ENCODE measurements at places on chromosomes 3 and 15.

GRCh38 chr3:117217355-117217754 is 507.8 kb downstream of the TUSC7 start:
- no peak for DNase-seq
- no peak overlapping the region for H3K27ac ChIP-seq

DNA sequence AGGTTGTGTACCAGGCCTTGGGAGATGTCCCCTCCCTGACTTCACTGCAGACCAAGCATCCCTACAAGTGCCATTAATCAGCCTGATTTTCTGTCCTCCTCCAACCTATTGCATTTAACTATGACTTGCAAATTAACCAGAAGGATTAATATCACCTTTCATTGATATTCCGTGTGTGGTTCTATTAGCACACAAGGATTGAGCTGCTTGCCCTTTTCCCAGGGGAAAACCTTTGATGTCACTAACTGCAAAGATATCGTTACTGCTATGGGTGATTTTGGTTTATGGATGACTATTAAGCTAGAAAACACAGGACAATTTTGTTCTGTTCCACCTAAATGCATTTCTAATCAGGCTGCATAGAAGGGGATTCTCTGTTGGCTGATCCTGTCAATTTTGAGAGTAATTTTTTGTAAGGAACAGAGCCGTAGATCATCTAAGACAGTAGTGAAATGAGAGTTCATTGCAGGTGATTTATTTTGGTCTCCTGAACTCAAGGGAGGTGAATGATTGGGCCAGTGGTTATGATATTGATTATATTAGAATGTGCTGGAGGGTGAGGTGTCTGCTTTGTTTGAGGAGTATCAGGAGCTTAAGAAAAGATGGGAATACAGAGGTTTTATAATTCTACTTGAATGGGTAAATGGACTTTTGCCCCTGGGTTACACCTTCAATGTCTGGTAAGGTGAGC is 177.5 kb upstream of the SNTN start:
- H3K27me3 ChIP-seq: no peaks in the 10 kb centered on the region
- no peak for DNase-seq
- no peaks in the 10 kb centered on the region for H3K36me3 ChIP-seq
- H3K4me3 ChIP-seq: no peak overlapping the region

DNA sequence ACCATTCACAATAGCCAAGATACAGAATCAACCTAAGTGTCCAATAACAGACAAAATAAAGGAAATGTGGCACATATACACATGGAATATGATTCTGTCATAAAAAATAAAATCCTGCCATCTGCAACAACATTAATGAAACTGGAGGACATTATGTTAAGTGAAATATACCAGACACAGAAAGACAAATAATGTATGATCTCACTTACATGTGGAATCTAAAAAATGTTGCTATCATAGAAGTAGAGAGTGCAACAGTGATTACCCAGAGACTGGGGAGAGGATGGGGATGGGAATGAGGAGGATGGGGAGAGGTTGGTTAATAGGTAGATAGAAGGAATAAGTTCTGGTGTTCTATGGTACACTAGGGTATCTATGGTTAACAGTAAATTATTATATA is 28.7 kb downstream of the MRPL3 start:
- H3K27me3 ChIP-seq: no peaks in the 10 kb centered on the region
- no peaks in the 10 kb centered on the region for H3K4me1 ChIP-seq
- no peak overlapping the region for H3K4me3 ChIP-seq

DNA sequence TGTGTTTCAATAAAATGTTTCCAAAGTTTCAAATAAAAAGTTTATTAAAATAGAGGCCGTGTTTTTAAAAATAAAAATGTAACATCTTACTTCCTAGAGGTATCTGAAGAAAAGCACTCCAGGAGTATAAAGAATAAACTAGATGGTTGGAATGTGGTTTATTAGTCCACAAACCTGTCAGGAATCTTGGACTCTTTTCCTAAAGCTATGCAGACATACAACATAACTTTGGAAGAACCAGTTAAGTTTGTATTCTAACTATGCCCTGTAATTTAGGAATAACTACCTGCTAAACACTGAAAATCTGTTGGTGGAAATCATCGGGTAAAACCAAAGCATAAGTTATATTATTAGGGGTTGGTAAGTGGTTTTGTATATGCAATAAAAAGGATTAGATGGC is 51.6 kb downstream of the PPARG start:
- no peaks in the 10 kb centered on the region for H3K36me3 ChIP-seq
- H3K4me3 ChIP-seq: no peak overlapping the region
- no peaks in the 10 kb centered on the region for H3K27me3 ChIP-seq
- H3K4me1 ChIP-seq: no peaks in the 10 kb centered on the region

- no peak overlapping the region for H3K4me3 ChIP-seq
- DNase-seq: peak; percentile 24
- H3K36me3 ChIP-seq: no peaks in the 10 kb centered on the region
- no peaks in the 10 kb centered on the region for H3K27me3 ChIP-seq
Measured at GRCh38 chr15:88388686-88389085, 78.5 kb downstream of the MRPL46 start.

DNA sequence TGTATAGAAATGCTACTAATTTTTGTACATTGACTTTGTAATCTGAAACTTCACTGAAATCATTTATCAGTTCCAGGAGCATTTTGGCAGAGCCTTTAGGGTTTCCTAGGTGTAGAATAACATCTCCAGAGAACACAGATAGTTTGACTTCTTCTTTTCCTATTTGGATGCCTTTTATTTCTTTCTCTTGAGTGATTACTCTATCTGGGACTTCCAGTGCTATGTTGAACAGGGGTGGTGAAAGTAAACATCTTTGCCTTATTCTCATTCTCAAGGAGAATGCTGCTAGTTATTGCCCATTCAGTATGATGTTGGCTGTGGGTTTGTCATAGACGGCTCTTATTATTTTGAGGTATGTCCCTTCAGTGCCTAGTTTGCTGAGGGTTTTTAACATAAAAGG is 697.9 kb upstream of the ROBO1 start:
- H3K36me3 ChIP-seq: no peaks in the 10 kb centered on the region
- H3K4me1 ChIP-seq: no peaks in the 10 kb centered on the region
- no peaks in the 10 kb centered on the region for H3K27me3 ChIP-seq
- no peak overlapping the region for H3K27ac ChIP-seq

DNA sequence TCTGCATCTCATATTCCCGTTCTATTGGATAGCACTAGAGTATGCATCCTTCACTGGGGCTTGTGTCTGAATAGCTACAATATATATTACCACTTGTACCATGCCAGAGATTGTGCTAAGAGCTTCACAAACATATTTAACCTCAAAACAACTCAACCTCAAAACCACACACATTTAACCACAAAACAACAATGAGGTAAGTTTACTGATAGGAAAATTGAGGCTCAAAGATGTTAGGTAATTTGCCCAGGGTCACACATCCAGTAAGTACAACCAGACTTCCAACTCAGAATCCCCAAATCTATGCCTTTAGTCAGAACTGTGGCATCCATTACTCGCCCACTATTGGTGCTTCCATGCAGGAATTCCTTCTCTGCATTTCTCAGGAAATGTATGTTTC is 220.0 kb downstream of the FAM43A start:
- no peak for DNase-seq
- H3K4me3 ChIP-seq: no peak overlapping the region
- H3K27ac ChIP-seq: no peak overlapping the region
- H3K27me3 ChIP-seq: no peaks in the 10 kb centered on the region

DNA sequence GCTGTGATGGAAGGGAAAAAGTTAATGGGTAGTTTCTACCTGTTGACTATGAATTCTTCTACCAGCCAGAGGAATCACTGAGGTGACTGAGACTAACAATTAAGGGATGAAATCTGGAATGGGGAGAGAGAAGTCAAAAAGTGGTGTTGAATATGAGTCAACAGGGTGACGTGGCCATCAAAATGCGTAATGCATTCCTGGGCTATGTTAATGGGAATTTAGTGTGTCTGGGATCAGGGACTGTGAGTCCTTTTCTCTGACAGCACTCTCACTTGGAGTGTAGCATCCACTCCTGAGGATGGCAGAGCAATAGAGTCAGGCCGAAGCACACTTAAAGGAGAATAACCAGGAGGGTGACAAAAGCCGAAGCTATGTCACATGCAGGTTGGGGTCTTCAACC is 60.4 kb downstream of the MESD start:
- H3K4me3 ChIP-seq: no peak overlapping the region
- DNase-seq: no peak
- H3K4me1 ChIP-seq: no peaks in the 10 kb centered on the region
- H3K27me3 ChIP-seq: no peaks in the 10 kb centered on the region

DNA sequence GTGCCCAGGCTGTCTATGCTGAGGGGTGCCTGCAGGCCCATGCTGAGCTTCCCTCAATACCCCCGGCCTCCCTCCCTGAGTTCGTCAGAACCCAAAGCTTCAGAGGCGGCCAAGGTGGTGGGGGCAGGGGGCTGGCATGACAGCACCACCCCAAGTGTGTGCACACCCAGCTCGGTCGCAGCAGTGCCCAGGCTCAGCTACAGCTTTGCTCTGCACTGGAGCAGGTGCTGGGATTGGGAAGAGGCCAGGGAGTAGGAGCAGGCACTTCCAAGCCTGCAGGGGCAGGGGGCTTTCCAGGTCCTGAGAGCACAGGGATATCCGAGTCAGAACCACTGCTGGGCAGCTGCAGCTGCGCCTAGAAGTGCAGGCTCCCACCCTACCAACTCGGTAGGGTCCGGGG is 283.9 kb downstream of the UBE2E2 start:
- no peak for DNase-seq
- no peak overlapping the region for H3K4me3 ChIP-seq
- H3K36me3 ChIP-seq: no peaks in the 10 kb centered on the region
- H3K27me3 ChIP-seq: no peaks in the 10 kb centered on the region

DNA sequence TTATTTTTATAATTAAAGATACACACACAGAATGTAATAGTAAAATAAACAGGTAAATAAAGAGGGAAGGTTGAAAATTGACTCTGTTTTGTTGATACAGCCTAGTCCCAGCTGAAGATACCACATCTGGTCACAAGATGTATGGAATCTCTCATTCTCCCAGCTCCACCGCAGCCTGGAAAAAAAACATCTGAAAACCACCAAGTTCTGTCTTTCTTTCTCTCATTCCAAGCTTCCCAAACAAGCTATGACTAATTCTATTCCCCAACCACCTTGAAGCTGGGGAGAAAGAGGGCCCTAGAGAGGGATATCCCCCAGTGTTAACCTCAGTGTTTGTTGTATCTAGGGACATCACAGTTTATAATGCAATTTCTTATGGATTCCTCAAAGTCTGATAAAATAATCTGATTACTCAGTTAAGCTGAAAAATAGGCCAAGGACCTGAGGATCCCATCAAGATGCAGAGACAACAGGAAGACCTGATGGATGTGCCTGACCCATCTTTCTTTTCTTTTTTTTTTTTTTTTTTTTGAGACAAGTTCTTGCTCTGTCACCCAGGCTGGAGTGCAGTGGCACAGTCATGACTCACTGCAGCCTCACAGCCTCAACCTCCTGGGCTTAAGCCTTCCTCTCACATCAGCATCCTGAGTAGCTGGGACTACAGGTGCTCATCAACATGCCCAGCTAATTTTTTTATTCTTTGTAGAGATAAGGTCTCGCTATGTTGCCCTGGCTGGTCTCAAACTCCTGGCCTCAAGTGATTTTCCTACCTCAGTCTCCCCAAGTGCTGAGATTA is 38.1 kb downstream of the SRGAP3 start:
- DNase-seq: no peak
- no peak overlapping the region for H3K4me3 ChIP-seq
- H3K36me3 ChIP-seq: no peaks in the 10 kb centered on the region
- H3K4me1 ChIP-seq: no peaks in the 10 kb centered on the region

- no peak overlapping the region for H3K27ac ChIP-seq
- no peak for DNase-seq
Measured at GRCh38 chr15:91896341-91897055, 43.0 kb downstream of the SLCO3A1 start.

DNA sequence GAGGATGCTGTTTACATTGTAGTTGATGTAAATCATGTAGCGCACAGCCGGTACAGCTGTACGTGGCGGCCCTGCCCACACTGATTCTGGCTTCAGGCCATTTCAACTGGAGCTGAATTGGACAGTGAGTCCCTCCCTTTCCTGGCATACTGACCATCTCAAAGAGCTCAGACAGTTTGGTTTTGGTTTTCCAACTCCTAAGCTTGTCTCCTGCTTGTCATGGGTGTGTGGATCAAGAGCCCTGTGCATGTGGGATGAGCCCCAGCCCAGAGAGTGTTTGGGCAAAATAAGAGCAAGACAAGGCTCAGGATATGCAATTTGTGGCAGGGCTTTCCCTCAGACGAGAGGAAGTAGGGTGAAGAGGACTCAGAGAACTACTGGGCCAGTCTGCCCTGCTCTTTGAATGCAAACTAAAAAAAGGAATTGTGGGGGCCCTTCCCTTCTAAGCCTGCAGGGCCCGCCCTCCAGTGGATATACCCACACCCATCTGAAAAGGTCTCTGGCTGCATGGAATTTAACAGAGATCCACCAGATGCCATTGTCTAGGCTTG is 13.3 kb downstream of the ITGA11 start:
- H3K36me3 ChIP-seq: no peaks in the 10 kb centered on the region
- H3K4me1 ChIP-seq: no peaks in the 10 kb centered on the region
- no peak overlapping the region for H3K27ac ChIP-seq

DNA sequence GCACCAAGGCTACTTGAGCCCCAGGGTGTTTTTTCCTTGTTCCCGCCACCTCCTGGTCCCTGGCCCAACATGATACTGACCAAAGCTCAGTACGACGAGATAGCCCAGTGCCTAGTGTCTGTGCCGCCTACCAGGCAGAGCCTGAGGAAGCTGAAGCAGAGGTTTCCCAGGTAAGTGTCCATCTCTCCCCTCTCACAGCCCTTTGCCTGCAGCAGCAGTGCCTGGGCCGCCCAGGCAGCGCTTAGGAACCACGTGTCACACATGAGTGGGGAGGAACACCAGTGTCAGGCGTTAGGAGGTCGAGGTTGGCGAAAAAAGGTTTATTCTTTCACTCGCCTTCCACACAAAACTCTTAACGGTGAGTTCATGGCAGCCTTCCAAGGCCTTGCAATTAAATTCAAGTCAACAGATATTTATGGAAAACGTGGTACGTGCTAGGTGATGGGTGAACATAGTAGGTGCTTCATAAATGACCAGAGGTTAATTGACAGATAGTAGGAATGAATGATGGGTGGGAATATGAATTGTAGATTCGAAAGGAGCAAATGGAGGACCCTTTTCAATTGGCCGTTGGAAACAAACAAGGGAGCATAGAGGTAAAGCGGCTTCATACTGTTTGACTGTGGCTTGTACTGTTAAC is 486 bp downstream of the CDIN1 start:
- H3K27ac ChIP-seq: peak overlapping the region; percentile 80
- peak overlapping the region; percentile 71 for H3K4me3 ChIP-seq
- no peaks in the 10 kb centered on the region for H3K36me3 ChIP-seq
- DNase-seq: no peak
- peaks cover 18% of the 10 kb centered on the region for H3K4me1 ChIP-seq

DNA sequence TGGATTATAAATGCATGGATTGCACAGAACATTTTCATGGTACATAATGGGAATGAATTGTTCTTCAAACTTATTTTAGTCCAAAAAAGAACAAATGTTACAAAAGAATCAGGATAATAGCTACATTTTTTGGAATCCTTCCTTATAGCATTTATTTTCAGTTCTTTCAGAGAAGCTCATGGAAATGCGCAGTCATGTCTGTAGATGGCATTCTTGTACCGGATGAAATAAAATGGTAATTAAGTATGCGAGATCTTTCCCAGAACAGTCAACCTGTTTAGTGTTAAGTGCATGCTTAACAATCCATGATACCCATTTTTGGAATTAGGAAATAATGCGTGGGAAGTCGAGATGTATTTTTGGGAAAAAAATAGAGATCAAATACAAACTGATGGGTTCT is 38.2 kb upstream of the GOLGA8B start:
- H3K27me3 ChIP-seq: no peaks in the 10 kb centered on the region
- no peaks in the 10 kb centered on the region for H3K36me3 ChIP-seq
- H3K27ac ChIP-seq: no peak overlapping the region
- no peak for DNase-seq
